ENCODE measurements at places on chromosomes 3 and 15.

- peak; percentile 100 for DNase-seq
Measured at GRCh38 chr3:9731206-9732079, at the start of gene BRPF1. TSS of gene BRPF1 (plus strand) at chr3:9731735. CDS start at chr3:9734141, 2,406 bp downstream.

GRCh38 chr15:41656188-41656587 is 4.0 kb upstream of the MGA start:
- DNase-seq: no peak

- DNase-seq: no peak
Measured at GRCh38 chr3:142857056-142857455, 31.8 kb downstream of the PCOLCE2 start.

GRCh38 chr3:112640276-112640929 is 540 bp downstream of the CCDC80 start:
- no peak for DNase-seq

DNA sequence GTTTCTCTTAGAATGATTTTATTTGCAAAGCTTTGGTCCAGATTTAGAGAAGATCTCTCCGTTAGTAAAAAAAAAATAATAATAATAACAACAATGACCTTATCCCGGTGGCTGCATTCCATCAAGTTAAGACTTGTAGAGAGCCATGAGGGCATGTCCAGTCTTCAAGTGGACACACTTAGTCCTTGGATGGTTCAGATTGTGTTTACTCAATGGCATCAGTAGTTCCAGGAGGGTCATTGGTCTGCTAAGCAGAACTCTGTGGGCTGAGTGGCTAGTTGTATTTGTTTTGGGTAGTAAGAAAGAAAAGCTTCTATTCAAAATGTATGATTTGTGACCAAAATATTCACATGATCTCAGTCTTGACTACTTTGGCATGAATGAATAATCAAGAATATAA is 116.3 kb upstream of the UBE2E2 start:
- DNase-seq: no peak

- DNase-seq: no peak
Measured at GRCh38 chr3:82002491-82002890, 241.0 kb upstream of the GBE1 start.

- DNase-seq: no peak
Measured at GRCh38 chr3:178517665-178518334, 18.4 kb upstream of the KCNMB2 start.

DNA sequence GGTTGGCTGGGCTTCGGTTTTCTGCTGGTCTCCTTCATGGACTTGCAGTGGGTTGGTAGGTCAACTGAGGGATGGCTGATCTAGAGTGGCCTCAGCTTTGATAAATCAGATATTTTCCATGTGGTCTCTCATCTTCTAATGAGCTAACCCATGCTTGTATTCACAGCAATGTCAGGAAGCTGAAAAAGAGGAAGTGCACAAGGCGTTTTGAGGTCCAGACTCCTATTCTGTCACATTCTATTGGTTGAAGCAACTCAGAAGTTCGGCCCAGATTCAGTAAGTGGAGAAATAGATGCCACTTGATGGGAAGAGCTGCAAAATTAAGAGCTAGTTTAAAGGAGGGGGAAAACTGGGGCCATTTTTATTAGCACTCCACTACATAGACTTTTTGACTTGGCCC is 361.2 kb downstream of the DIPK2A start:
- DNase-seq: no peak

DNA sequence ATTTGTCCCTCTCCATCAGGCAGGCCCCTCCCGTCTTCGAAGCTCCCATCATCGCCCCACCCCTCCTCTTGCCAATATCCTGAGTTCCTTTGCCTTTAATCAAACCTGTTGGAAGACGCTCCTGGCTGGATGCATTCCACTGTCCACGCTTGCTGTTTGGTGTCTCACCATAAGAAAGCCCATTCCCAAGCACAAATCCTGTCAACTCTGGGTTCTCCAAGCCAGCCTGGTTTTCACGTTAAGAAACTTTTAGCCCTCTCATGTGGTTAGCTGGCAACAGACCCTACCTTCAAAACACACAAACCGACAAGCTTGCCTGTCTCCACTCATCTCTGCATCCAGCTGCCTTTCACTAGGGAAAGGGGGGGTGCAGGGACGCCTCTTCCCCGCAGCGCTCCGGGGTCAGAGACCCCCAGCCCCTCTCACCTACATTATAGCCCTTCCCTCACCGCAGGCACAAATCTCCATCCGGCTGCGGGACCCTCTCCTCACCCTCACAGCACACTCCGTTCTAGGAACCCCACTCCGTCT is 1.1 kb downstream of the GORASP1 start:
- DNase-seq: no peak

- no peak for DNase-seq
Measured at GRCh38 chr15:67165254-67166253, 88.9 kb downstream of the AAGAB start.

- no peak for DNase-seq
Measured at GRCh38 chr3:24390169-24391130, 104.2 kb downstream of the THRB start.

GRCh38 chr15:71118881-71119632 is 3.8 kb downstream of the THSD4 start:
- DNase-seq: no peak

DNA sequence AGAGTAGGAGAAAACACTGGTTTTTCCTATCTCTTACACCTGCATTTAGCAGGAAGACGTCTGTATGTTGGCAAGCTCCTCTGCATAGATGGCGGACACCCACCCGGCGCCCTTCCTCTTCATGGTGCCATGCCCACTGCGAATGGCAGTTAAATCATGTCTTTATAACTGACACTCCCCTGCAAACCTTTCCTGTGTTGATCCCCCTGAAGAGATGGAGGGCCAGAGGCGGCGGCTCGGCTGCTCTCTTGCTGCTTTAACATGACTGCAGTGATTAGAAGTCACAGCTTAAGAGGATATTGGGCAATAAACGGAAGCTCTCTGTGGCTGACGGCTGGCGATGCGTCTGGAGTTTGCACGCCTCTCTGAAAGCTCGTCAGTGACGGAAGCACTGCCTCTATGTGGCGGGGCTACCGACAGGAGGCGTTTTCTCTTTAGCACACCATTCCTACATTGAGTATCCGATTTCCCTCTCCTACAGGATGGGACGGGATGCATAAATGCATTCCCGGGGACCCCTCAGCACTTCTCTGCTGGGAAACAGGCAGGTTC is 25.5 kb upstream of the SNRPA1 start:
- peak; percentile 31 for DNase-seq

DNA sequence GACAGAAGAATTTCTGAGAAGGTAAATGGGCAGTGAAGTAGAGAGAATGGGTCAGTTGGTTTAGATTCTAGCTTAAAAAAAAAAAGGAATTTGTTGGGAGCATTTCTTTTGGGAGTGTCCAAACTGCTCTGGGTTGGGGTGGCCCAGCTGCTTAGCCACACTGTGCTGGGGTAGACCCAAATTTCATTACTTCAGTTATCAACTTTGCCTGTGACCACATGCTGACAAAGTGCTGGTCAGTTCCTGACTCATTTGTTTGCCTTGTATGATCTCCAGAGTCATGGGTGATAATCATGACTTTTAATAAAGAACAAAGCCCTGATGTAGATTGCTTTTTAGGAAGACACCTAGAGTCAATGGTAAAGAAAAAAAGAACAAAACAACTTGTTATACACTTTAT is 121.5 kb upstream of the FGF7 start:
- no peak for DNase-seq

- DNase-seq: no peak
Measured at GRCh38 chr15:92580933-92581445, 74.6 kb downstream of the FAM174B start.

DNA sequence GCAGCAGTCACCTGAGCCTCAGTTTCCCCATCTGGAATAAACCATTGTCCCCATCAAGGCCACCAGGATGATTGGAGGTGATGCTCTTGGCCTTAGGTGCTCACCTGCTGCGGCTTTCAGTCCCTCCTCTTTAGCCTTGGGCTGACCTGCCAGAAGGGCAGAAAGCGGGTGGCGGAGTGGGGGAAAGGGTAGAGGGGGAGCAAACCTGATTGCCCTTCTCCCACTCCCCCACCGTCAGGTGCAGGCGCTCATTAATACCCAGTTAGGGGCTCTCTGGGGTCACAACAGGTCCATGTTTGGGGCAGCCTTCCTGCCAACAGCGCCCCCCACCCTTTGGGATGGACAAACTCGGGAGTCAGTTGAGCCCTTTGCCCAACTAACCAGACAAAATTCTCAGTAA is 50.5 kb downstream of the GRIP2 start:
- no peak for DNase-seq

DNA sequence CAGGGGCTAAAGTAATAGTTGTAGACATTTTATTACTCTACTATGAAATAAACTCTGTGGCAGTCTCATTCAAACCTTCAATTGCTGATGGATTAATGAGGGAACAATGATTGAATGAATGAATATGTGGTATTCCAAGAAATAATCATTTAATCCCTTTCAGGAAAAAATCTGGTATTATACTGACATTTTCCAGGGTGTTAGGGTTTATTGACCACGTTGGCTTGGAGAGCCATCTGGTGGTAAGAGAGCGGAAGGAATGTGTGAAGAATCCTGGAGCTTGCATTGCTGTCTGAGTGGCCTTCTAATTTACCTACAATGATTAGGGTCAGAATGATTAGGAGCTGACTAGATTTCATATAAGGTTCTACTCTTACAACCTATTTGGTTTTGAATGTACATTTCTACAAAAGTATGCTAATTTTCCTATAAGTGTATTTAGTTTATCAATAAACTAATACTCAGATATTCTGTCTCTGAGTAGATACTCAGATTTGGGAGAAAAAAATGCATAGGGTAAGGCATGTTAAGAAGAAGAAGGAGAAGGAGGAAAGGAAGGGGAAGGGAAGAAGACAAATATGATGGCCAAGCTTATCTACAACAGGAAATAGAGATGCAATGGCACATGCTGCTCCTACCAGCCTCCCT is 249.9 kb downstream of the ROBO1 start:
- DNase-seq: no peak

DNA sequence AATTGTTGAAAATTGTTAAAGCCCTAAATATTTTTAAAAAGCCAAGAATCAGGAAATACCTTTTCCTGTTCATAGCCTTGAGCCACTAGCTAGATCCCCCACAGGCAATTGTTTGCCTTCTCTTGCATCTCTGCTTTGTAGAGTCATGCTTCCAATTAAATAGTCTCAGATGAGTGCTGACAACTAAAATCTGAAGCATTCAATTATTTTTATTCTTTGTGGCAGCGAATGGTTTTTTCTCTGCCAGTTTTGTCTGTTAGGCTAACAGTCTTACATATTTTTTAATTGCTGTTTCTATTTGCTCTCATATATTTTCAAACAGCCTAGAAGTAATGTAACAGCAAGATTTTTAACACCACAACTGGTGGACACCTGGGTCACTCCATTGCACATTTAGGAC is 277.1 kb upstream of the GBE1 start:
- DNase-seq: no peak

GRCh38 chr15:39462691-39463090 is 118.2 kb upstream of the THBS1 start:
- DNase-seq: no peak

GRCh38 chr3:5297895-5298294 is 110.4 kb downstream of the EDEM1 start:
- DNase-seq: no peak

DNA sequence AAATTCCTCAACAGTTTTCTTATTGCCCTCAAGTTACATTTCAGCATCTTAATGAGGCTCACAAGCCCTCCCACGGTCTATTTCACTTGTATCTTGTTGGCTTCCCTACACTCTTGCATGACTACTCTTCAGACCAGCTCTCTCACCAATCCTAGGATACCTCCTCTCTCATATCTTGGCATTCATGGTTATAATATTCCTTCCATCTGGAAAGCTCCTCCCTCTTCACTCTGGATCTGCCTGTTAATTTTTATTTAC is 8.5 kb upstream of the CCDC80 start:
- no peak for DNase-seq

DNA sequence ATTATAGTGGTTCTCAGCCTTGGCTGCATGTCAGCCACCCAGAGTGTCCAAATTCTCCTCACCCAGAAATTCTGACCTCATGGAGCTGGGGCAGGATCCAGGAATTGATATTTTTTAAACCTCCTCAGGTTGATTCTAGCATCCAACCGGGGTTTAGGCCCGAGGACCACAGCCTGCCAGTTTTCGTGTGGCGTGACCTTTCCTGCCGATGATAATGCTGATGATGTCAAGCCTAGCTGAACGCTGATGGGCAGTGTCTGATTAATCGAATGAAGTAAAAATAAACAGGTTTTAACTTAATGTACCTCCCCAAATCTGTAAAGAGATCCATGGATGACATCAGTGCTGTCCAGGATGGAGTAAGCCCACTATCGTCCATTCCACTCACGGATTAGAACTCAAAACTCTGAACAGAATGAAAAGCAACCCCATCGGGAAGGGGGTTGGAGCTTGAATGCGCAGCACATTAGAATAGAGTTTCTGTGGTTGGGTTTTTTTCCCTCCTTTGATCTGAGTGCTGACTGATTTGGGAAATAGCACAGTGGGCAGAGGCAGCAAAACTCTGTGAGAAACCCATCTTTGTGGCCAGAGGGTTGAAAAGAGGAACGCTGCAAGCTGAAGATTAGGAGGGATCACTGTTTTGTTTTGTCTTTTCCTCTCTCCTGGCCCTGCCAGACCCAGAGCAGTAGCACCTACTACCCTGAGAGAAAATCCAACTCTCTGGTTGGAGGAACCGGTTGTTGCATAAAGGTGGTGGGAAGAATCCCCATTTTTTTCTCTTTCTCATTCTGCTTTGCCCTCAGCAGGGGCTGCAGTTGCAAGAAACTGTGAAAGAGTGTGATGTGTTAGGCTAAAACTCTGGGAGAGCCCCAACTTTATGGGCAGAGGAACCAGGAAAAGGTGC is 153.9 kb downstream of the APBA2 start:
- no peak for DNase-seq

DNA sequence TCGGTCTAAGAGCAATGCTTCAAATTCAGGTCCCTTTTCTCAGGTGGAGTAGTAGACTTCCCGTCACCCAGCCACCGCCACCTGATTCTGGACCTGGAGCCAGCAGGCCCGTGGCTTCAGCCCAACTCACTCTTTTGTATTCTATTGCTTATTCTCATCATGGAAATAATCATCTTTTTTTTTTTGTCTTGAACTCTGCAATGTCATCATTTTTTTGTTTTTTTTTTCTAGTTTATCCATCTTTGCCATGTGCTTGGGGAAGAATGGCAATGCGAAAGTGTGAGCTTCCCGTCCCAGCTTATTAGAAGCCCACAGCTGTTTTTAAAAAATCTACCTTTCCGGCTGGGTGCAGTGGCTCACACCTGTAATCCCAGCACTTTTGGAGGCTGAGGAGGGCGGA is 51.3 kb upstream of the FSTL1 start:
- DNase-seq: no peak

DNA sequence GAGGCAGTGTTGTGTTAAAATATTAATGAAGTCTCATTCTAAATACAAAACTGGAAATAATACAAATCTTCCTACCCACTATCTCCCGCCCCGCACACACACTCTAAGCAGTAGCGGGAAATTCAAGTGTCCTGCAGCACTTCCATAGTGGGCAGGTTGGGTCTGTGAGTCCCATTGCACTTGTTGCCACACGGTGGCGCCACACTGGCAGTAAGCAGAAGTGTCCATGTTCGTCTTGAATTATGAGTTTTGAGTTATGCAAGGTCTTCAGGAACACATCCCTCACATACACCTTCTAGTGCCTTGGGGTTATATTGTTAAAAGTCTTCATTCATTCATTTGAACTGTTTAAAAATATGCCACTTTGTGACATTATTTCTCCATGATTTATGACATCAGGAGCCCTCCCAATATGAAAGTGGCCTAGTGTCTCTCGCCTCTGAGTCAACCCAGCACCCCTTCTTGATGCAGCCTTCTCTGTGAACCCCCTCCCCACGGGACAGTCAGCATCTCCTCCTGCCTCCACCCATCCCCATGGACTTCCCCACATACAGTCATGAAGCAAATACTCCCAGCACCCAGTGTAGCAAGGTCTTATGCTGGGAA is 17.6 kb upstream of the CCDC174 start:
- DNase-seq: peak; percentile 39

- DNase-seq: no peak
Measured at GRCh38 chr15:92184679-92185230, 208.9 kb upstream of the ST8SIA2 start.

All from stimulated activated CD4-positive, alpha-beta T cell treated with anti-CD3 and anti-CD28 coated beads, Interleukin-12 subunit alpha, Interleukin-12 subunit beta, amount 100 ng/mL, for 24 hours (primary cell).